ENCODE measurements at places on chromosomes 3 and 15.

DNA sequence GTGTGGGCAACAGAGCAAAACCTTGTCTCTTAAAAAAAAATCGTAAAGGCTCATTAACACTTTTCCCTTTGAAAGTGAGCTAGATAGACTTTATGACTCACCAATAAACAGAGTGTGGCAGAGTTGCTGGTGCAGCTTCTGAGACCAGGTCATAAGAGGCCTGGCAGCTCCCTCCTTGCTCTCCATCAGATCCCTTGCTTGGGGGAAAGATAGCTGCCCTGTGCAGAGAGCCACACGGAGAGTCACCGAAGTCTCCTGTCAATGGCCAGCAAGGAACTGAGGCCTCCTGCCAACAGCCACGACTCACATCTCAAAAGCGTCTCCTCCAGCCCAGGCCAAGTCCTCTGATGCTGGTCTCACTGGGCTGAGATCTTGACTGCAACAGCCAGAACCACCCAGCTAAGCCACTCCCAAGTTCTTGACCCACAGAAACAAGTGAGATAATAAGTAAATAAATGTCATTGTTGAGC, 8.7 kb upstream of the GP9 start:
- DNase-seq = no peak

GRCh38 chr3:116443191-116443661, 2.1 kb downstream of the LSAMP start:
- no peak for DNase-seq

GRCh38 chr15:52185151-52185561, 6.0 kb downstream of the GNB5 start:
- DNase-seq = no peak

- peak; percentile 70 for DNase-seq
Observed at GRCh38 chr15:43204016-43204901, 16.6 kb downstream of the EPB42 start.

- DNase-seq = no peak
Observed at GRCh38 chr3:132626955-132627354, 29.9 kb downstream of the ACKR4 start.

GRCh38 chr3:156030723-156031122, 89.7 kb upstream of the KCNAB1 start:
- DNase-seq = no peak

GRCh38 chr3:134393074-134393473, 18.8 kb upstream of the AMOTL2 start:
- no peak for DNase-seq

GRCh38 chr3:71857956-71858355, 73.0 kb upstream of the PROK2 start:
- DNase-seq = no peak

DNA sequence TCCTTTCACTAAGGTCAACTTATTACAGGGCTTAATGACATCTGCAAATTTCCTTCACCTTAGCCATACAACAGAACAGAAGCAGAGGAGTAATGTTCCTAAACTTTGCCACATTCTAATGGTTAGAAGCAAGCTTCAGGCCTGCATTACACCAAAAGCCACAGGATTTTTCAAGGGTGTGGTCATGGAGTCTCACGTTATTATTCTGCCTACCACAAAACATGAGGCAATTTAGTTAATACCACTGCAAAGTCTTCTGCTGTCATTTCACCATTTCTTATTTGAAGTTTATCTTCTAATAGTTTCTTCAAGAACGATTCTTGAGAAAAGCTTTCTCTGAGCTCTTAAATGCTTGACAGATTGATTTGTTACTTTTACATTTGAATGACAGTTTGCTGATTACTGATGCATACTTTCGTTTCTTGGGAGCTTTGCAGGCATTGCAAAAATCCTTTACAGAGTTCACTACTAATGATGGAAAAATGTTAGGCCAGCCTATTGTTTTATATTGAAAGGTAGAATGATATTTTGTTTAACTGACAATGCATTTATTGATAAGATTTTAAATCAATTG, 1257.1 kb downstream of the NSUN3 start:
- no peak for DNase-seq

DNA sequence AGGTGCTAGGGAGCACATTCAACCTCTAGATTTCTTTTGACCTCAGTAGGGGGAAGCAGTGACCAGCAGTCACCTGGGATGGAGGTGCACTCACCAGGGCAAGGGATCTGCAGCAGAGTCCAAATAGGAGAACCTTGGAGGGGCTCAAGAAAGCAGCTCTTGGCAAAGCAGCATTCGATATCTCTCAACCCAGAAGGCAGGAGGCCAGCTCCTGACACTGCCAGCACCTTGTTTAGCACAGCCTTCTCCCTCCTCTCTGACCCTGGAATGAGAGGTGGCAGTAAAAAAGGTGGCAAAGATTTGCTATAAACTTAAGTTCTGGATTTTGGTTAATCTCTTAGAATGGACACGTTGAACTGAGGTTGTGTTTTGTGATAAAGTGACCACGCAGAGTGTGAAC, 107.9 kb downstream of the AQP9 start:
- DNase-seq = no peak

DNA sequence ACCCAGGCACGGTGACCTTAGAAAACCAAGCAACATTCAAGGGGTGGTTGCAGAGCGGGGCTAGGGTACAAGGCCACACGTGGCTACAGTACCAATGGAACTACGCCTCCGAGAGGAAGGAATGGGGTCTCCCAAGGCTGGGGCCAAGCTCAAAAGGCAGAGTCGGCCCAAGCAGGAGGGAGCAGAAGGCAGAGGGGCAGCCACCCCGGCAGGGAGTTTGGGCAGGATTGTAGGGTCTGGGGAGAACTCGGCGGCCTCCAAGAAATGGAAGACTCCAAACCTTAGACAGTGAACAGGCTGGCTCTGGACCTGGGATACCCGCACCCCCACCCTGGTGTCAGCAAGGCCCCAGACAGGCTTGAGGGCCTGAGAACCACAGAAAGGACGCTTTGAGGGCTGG, 28.7 kb downstream of the ATRIP start:
- DNase-seq = no peak

DNA sequence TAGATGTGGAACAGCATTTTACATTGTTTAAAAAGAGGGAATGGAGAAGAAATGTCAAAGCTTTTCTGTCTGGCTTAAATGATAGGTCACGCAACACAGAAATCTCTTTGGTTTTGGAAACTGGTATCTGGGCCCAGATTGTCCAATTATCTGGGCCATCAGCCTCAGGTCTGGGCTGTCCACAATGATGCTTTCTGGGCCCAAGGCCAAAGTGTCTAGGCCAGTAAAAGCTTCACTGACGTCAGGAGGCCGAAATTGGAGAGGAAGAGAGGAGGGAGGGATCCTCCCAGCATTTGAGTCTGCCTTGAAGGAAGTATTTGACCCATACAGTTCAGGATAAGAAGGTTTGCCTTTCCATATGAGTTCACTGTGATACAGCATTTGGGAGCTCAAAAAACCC, 60.7 kb upstream of the ALDH1A3 start:
- DNase-seq = no peak

GRCh38 chr3:67715971-67716370, 61.6 kb upstream of the SUCLG2 start:
- no peak for DNase-seq

DNA sequence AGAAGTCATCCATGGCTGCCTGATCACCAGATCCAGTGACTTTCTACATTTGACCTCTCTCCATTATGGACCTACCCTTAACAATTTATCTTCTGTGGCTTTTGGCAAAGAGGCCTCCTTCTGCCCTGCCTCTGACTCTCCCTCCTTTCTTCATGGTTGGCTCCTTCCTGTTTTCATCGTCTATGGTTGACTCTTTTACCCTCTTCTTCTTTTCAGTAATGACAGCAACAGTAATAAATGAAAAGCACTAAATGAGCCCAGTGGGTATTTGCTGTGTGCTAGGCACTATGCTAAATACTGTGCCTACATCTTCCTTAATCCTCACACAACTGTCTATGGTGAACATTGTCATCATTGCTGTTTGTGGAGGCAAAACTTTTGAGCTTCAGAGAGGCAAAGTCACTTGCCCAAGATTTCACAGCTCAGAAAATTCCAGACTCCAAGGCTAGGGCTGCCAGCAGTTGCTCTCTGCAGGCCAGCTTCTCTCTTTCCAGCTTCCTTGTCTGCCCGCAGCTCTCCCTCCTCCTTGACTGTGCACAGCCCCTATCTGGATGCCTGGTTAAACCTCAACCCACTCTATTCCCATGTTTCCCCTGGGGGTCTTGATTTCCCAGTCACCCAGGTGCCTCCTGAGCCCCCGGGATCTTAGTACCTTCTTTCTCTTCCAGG, 24.6 kb downstream of the ITPR1 start:
- no peak for DNase-seq

DNA sequence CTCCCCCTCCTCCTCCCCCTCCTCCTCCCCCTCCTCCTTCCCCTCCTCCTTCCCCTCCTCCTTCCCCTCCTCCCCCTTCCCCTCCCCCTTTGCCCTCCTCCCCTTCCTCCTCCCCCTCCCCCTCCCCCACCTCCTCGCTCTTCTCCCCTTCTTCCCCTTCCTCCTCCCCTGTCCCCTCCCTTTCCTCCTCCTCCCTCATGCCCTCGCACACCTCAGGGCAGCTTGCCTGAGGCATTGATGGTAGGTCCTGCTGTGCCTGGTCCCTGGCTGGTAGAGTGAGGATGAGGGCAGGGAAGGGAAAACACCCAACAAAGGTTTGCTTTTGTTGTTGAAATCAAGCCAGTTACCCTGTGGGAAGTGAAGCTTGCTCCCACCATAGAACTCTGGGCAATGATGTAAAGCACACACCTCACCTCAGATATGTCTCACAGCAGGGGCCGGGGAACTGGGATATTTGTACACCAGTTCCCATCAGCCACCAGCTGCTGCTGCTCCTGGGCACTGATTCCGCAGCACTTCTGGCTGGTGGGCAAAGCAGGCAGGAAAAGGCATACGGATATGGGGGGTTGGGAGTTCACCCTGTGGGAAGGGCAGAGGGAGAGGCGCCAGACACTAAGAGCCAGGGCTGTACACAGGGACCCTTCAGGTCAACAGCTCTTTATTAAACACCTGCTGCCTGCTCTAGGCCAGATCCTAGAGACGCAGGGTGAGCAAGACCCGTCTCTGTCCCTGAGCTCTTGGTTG, 13.8 kb downstream of the ISG20 start:
- no peak for DNase-seq

DNA sequence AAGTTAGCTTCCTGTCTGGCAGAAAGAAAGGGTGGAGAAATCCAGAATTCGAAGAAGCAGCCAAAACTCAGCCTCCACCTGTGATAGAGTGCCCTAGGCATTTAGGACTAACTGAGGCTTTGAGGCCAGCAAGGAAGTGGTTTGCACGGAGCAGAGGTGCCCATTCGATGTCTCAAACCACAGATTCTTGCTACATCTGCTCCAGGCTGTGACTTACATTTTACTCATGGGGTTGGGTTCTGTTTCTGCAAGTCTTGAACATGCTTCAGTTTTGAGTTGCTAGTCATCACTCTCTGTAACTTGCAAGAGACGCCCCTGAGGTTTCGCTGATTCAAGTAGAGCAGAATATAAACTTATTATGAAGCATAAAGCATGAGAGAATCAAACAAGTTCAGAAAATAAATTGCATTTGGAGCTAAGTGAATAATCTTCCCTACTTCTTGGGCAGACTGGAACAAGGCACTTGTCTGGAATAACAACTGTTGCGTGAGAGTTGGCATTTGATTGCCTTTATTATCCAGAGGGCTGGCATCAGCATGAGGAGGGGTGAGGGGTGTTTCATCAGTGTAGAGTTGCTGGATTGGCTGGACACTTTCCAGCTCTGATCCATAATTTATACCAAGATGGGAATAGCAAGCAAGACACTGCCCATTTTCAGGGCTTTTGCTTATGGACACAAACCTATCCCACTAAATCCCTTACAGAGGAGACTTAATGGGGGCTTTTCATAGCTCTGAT, 256.5 kb downstream of the AGBL1 start:
- no peak for DNase-seq
